ENCODE measurements at places on chromosomes 2 and 18. TPM values are rescaled to one million over a fixed set of nuclear protein-coding genes. Genes with fewer than 3 reads are reported as not detected.

The RAPGEF4 gene
- 0.21 TPM for total RNA-seq

The LYPD1 gene
- total RNA-seq: not detected

The GGCX gene
- 25.2 TPM for total RNA-seq

The LRRTM1 gene
- total RNA-seq: not detected

The CCDC102B gene
- 2.1 TPM for total RNA-seq

The NEU4 gene
- 0.31 TPM for total RNA-seq

The FER1L5 gene
- not detected for total RNA-seq

- H3K27ac ChIP-seq: no peak overlapping the region
- no peak for DNase-seq
- no peak overlapping the region for H3K4me3 ChIP-seq
- peaks cover 39% of the 10 kb centered on the region for H3K36me3 ChIP-seq
- no peaks in the 10 kb centered on the region for H3K27me3 ChIP-seq
Observed at GRCh38 chr2:73961823-73962615, 22.7 kb upstream of the TET3 start.

- no peaks in the 10 kb centered on the region for H3K36me3 ChIP-seq
- H3K4me3 ChIP-seq: no peak overlapping the region
- no peak for DNase-seq
- H3K27me3 ChIP-seq: no peaks in the 10 kb centered on the region
- no peaks in the 10 kb centered on the region for H3K4me1 ChIP-seq
- no peak overlapping the region for H3K27ac ChIP-seq
Observed at GRCh38 chr18:42644729-42645131, 470.8 kb downstream of the RIT2 start.

DNA sequence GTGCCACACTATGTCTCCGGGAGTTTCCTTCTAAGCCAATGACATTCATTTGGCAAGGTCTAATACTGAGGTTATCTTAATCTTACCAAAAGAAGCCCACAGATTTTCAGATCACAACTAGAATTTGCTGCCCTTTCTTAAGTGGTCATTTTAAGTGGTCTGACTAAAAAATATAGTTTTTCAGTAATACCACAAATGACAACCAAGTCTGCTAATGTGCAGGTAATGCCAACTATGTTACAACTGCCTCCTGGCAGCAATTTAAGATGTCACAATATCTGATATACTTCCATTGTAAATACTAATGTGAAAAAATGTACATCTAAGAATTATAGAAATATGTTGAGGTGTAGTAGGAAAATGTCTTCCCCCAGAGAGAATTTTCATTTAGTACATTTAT lies 49.3 kb downstream of the USP37 start:
- peaks cover 34% of the 10 kb centered on the region for H3K36me3 ChIP-seq
- H3K27me3 ChIP-seq: no peaks in the 10 kb centered on the region
- H3K27ac ChIP-seq: no peak overlapping the region

DNA sequence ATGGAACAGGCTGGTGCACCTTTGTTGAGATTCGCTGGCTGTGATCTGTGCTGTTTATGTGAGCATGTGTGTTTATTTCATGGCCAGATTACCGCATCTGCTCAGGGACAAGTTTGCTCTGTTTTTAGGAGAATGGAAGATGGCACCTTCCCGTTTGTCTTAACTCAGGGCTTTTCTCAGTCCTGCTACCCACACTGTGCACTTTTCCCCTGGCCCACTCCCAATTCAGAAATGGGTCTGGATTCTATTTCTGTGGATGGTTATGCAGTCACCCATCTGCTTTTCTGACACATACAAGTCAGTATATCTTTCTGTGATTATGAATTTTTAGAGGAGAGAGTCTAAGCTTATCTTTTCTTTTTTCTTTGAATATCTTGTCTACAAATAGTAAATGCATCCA lies 15.4 kb downstream of the MGAT5 start:
- H3K4me1 ChIP-seq: peaks cover 28% of the 10 kb centered on the region
- no peak for DNase-seq

- H3K4me3 ChIP-seq: peak overlapping the region; percentile 87
- H3K27me3 ChIP-seq: no peaks in the 10 kb centered on the region
- no peak for DNase-seq
- peak overlapping the region; percentile 98 for H3K27ac ChIP-seq
Observed at GRCh38 chr2:130371723-130372054, 15.8 kb downstream of the PTPN18 start.

DNA sequence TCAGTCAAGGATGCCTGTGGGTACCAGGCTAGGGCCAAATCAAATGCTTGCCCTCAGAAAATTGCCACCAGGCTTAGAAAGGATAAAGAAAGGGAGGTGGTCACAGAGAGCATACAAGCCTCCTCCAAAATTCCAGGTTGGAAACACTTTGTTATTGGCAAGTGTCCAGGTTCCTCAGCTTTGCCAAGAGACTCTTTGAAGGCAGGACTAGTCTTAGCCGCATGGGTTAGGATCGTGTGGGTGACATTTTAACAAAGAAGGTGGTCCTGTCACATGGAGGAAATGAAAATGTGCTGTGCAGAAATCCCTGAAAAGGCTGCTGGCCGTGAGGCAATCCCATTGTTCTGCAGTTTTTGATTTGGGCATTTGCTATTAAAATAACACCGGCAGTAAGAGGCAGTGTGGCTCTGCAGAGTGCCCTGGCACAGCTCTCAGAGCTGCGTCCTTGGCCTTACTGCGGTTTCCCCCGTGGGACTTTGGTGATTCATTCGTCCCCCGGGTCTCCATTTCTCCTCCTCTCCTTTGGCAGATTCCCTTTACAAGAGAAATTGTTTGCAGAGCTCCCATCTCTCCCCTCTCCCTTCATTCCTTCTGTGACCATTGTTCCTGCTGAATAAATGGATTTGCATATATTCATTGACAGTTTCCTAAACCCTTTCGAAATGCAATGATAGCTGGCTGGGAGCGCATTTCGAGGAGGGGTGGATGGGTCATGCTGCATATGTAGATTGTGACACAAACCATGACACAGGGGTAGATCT lies 187.3 kb downstream of the VAPA start:
- DNase-seq: no peak
- no peak overlapping the region for H3K27ac ChIP-seq
- no peaks in the 10 kb centered on the region for H3K36me3 ChIP-seq
- H3K4me1 ChIP-seq: no peaks in the 10 kb centered on the region

- no peak overlapping the region for H3K4me3 ChIP-seq
- no peak for DNase-seq
- H3K27ac ChIP-seq: no peak overlapping the region
- H3K36me3 ChIP-seq: no peaks in the 10 kb centered on the region
- peaks cover 3% of the 10 kb centered on the region for H3K27me3 ChIP-seq
- no peaks in the 10 kb centered on the region for H3K4me1 ChIP-seq
Observed at GRCh38 chr2:70580352-70580751, 26.7 kb upstream of the TGFA start.

GRCh38 chr2:64771737-64772136 lies 118.0 kb upstream of the SERTAD2 start:
- peaks cover 17% of the 10 kb centered on the region for H3K4me1 ChIP-seq
- no peak overlapping the region for H3K27ac ChIP-seq
- H3K36me3 ChIP-seq: no peaks in the 10 kb centered on the region
- H3K4me3 ChIP-seq: no peak overlapping the region
- no peaks in the 10 kb centered on the region for H3K27me3 ChIP-seq

DNA sequence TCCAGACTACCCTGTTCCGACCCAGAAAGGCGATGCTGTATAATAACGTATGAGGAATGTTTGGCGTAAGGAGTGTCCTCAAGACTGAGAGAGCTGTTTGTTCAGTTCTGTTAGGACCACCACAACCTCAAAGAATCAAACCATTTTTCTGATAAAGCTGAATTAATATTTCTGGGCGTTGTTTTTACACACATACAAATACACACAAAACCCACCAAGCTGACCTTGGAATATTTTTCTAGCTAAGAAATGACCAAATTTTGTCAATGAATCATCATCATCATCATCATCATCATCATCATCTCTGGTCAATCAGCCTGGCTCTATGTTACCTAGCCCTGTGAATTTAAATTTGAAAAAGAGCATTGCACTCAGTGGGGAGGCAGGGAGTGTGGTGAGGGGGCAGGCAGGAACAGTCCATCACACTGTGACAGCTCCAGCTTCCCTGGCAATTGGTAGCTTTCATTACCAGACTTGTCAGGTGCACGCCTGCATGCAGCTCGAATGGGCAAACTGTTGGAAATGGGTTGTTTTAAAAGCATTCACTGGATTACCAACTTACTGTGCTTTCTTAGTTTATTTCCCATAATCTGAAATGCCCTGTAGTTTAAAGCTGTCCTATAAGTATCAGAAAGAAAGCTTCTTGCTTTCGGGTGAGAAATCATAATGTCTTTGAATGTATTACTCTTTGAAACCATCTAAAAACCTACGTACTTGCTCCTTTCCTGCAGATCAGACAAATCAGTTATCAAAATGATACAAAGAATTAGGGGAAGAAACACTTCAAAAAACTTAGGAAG lies 6.9 kb upstream of the POU3F3 start:
- H3K4me1 ChIP-seq: peaks cover 12% of the 10 kb centered on the region
- DNase-seq: no peak
- peaks cover 78% of the 10 kb centered on the region for H3K27me3 ChIP-seq
- H3K36me3 ChIP-seq: no peaks in the 10 kb centered on the region
- H3K4me3 ChIP-seq: no peak overlapping the region

DNA sequence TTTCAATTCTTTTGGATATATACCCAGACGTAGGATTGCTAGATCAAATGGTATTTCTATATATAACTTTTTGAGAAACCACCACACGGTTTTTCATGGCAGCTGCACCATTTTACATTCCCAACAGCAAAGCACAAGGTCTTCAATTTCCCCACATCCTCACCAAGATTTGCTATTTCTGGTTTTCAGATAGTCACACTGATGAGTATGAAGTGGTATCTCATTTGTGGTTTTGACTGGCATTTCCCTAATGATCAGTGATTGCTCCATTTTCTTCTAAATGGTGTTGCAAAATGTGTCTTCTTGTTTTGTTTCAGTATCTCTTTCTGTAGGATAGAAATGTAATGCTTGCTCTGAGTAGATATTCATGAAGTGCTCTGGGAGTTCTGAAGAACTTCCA lies 52.0 kb downstream of the ANKRD44 start:
- peaks cover 10% of the 10 kb centered on the region for H3K36me3 ChIP-seq
- H3K27ac ChIP-seq: peak overlapping the region; percentile 92
- H3K4me3 ChIP-seq: peak overlapping the region; percentile 31
- H3K27me3 ChIP-seq: no peaks in the 10 kb centered on the region

GRCh38 chr2:70128005-70128404 lies 40.7 kb downstream of the PCBP1 start:
- peaks cover 6% of the 10 kb centered on the region for H3K36me3 ChIP-seq
- H3K4me3 ChIP-seq: no peak overlapping the region
- H3K27me3 ChIP-seq: no peaks in the 10 kb centered on the region
- no peak for DNase-seq
- H3K27ac ChIP-seq: peak overlapping the region; percentile 57

- H3K36me3 ChIP-seq: no peaks in the 10 kb centered on the region
- H3K4me1 ChIP-seq: no peaks in the 10 kb centered on the region
- no peaks in the 10 kb centered on the region for H3K27me3 ChIP-seq
- no peak overlapping the region for H3K4me3 ChIP-seq
Observed at GRCh38 chr2:191312662-191313061, 67.5 kb downstream of the MYO1B start.

DNA sequence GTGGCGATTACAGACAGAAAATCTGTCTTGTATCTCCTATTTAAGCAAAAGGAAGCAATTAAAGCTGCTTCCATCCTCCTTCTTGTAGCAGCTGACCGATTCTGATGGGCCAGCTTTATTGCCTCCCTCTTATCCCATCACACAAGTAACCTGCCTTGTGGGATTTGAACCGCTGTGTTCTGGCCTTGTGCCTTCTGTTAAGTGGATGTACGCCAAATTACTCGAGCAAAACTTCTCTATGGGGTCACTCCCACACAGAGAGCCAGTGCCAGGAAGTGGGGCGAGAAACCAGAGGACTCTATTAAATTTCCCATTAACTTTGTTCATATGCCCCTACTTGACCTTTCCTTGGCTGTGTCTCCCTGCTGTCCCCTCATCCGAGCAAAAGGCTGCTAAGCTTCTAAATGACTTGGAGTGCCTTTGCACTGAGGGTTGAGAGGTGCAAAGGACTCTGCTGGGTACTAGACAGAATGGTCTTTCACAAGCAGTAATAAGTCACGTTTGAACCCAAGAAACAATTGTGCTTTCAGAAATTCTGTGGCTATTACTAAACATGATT lies 672.5 kb downstream of the MBD2 start:
- no peaks in the 10 kb centered on the region for H3K27me3 ChIP-seq
- H3K4me1 ChIP-seq: no peaks in the 10 kb centered on the region
- H3K36me3 ChIP-seq: no peaks in the 10 kb centered on the region

DNA sequence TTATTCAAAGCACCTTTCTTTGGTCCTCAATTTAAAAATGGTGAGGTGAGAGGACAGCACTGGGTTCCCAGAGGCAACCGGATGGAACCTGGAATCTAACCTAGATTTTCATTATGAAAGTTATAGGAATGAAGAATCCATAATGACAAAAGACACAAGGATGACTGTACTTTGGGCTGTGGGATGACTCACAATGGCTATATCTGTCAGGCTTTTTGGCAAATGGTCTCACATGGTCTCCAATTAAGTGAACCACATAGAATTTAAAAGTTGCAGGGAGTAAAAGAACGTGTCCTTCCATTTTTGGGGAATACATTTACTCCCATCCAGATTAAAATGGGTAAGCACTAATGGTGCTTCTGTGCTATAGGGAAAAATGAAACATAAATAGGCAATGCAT lies 31.8 kb upstream of the LYPD1 start:
- H3K27me3 ChIP-seq: no peaks in the 10 kb centered on the region
- no peak for DNase-seq
- H3K4me3 ChIP-seq: no peak overlapping the region
- H3K36me3 ChIP-seq: no peaks in the 10 kb centered on the region
- H3K27ac ChIP-seq: no peak overlapping the region

- H3K27ac ChIP-seq: no peak overlapping the region
- H3K4me3 ChIP-seq: peak overlapping the region; percentile 68
- H3K36me3 ChIP-seq: no peaks in the 10 kb centered on the region
- DNase-seq: peak; percentile 85
Observed at GRCh38 chr2:219552382-219553167, 8.7 kb downstream of the TMEM198 start.

- no peaks in the 10 kb centered on the region for H3K27me3 ChIP-seq
- no peaks in the 10 kb centered on the region for H3K4me1 ChIP-seq
- no peaks in the 10 kb centered on the region for H3K36me3 ChIP-seq
- no peak overlapping the region for H3K27ac ChIP-seq
Observed at GRCh38 chr18:73895701-73896100, 251.9 kb downstream of the FBXO15 start.

DNA sequence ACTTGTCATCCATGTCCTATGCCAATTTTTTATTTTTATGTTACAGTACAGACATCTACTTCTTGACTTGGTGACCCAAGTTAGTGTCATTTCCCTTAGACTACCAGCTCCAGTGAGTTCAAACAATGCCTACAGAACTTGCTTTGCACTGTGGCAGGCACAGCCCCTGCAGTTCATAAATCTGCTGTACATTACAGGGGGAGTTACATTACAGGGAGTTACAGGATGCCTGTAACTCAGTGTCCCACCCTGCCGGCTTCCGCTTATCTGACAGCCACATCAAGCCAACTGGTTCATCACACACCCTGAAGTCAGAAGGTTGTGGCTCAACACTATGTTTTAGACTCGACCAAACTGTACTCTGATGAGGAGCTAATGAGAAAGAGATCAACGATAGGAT lies 7.8 kb upstream of the NPAS2 start:
- H3K4me1 ChIP-seq: peaks cover 18% of the 10 kb centered on the region
- DNase-seq: no peak
- no peak overlapping the region for H3K4me3 ChIP-seq
- H3K36me3 ChIP-seq: no peaks in the 10 kb centered on the region
